ENCODE measurements at places on chromosomes 5 and 9.

- no peak for DNase-seq
These were observed 89.0 kb upstream of the MAP1B start for GRCh38 chr5:72018143-72018803.

DNA sequence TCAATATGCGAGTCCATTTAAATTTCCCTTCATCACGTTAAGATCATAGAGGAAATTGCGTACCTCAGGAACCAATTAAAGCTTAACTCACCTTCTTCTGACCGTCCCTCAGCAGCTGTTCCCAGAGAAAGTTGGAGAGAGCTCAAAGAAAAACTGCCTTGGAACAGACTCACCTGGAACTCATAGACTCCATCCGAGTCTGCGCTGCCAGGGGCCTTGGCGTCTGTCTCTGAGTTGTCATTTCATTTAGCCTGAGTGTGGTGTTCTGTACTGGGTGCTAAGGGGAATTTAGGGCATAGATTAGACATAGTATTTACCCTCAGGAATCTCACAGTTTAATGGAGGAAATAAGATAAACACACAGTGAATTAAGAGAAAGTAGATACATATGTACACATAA, 892.7 kb downstream of the TLE1 start:
- no peak for DNase-seq

- no peak for DNase-seq
These were observed 211.4 kb downstream of the GAS1 start for GRCh38 chr9:86735772-86736458.

DNA sequence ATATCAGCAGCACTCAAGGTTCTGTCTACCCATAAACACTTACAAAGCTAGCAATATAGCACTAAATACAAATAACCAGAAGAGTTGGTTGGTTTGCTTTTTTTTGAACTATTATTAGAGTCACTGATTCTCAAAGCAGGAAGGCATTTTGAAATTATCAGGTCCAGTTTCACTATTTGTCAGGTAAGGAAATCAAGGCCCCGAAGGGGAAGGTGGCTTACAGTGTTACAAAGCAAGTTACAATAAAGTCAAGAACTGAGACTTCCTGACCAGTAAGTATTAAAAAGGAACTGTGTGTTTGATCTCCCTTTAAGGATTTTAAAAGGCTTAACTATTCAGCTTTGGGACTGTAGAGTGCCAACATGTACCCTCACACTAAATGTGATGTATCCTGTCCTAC, 10.8 kb downstream of the C5orf15 start:
- no peak for DNase-seq

- no peak for DNase-seq
These were observed 995.4 kb upstream of the WWC1 start for GRCh38 chr5:167296066-167296465.

GRCh38 chr5:16245249-16245648, 65.7 kb upstream of the MARCHF11 start:
- DNase-seq: no peak

- no peak for DNase-seq
These were observed 11.1 kb upstream of the CDC42SE2 start for GRCh38 chr5:131252824-131253171.

Data from kidney epithelial cell (primary cell).